Urothelium cell line (cell line): ENCODE measurements at places on chromosomes 16 and 17.

GRCh38 chr17:69086641-69087040 lies 25.9 kb upstream of the ABCA9 start:
- DNase-seq: no peak

DNA sequence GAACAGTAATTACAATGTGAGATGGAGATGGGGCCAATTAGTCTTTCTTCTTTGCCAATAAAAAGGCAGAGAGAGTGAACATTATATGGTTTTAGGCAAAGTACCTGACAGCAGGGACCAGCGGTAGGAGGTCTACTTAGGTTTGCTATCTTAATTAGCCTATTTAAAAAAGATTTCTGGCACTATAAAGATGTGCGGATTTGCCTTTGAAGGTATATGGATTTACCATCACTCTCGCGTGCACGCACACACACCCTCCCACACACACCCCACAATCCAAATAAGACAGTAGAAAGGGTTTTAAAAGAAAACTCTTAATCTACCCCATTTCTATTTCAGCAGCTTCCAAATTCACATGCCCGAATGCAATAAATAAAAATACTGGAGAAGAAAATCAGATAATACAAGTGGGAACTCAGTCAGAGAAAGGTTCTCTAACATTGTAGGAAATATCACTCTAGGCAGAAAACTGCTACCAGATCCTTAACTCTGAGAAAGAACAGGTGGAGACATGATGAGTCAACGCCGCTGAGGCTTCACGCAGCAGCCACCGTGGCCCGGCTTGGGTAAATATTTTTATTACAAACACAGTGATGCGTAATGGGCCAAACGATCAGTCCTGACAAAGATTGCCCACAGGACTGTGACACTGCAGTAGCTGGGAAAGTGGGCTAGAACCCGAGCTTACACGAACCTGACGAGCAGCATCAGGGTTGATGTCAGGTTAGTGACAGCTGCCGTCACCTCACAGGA lies 66.6 kb upstream of the AXIN2 start:
- peak; percentile 68 for DNase-seq

DNA sequence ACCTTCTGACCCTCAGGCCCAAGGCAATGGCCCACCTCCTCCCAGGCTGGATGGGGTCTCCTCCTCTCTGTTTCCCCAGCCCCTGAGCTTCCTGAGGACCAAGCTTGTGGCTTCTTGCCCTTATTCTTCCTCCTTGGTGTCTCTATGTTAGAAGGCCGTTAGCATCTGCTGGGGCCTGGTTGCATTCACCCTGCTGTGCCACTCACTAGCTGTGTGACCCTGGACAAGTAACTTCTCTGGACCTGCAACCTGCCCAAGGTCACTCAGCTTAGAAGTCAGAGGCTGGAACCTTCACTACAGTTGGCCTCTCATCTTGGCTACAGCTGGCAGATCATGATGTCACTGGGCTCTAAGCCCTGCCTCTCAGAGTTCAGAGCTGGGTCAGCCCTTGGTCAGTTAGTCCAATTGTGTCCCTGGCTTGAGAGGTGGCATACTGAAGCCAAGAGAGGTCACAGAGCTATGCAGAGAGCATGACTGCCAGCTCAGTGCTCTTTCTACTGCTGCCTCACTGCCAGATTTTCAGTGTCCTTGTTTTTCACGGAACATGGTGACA lies 3.0 kb downstream of the MT2A start:
- no peak for DNase-seq

DNA sequence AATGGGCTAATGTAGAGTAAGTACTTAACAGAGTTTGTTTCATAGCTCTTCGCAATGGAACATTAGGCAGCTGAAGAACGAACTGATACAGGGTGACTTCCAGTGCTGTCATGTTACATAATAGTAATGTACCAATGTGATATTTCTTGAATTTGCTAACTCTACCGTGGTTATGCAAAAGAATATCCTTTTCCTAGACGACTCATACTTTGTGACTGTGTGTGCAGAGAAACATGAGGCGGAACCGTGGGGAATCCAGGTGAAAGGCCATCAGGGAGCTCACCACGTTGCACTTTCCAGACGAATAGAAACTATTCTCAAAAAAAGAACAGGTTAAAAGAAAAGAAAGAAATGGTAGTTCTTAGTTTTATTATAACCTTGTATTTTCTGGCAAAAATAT lies 13.2 kb downstream of the NOB1 start:
- no peak for DNase-seq

DNA sequence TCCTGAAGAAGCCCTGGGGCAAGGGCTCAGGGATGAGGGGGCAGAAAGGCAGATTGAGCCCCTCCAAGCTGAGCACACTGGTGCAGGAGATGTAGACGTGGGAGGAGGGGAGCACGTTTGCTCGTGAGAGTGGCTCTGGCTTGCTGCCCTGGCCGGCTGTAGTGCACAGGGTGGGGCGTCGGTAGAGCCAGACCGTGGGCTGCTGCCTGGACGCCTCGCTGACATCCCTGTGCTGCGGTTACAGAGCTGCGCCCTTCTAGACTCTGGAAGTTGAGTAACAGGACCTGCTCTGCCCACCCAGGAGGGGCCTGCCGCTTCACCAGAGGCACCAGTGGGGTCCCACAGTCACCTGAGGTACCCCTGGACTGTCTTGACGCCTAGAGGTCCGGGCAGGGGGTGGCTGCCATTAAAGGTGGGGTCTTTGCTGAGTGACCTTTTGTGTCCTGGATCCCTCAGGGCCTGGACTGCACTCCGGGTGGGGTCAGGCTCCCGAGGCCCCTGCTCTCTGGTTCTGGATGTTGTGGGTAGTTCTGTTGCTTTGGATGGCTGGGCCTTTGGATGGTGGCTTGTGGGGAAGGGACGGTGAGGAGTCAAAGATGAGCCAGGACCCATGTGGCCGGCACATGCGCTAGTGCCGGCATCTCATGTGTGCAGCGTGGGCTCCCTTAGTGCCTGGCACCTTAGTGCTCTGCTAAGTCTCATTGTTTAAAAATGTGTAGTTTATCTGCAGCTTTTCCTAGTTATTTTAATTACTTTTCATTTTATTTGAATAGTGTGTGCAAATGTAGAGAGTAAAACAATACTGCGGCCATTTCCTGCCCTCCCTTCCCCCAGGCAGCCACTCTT lies 41.7 kb downstream of the PGS1 start:
- DNase-seq: no peak

DNA sequence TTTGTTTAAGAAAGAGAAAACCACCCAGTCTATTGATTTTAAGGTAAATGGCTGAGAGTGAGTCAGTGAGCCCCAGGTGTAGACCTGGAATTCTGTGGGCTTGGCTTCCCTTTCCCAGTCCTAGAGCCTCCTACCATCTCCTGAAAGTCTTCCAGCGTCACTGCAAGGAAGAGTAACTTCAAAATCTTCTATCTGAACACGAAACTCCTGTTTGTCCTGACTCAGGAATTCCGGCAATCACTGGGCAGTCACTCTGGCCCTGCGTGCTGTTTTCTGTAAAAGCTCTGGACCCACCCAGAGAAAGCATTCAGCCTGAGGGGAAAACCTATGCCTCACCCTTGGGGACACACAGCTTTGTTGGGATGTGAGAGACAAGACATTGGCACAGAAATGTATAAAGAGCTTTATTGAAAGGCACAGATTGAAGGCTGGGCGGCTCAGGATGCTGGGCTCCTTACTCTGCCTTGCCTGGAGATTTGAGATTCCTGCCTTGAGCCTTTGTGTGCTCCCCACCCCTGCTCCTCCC lies 15.9 kb downstream of the MINK1 start:
- no peak for DNase-seq

DNA sequence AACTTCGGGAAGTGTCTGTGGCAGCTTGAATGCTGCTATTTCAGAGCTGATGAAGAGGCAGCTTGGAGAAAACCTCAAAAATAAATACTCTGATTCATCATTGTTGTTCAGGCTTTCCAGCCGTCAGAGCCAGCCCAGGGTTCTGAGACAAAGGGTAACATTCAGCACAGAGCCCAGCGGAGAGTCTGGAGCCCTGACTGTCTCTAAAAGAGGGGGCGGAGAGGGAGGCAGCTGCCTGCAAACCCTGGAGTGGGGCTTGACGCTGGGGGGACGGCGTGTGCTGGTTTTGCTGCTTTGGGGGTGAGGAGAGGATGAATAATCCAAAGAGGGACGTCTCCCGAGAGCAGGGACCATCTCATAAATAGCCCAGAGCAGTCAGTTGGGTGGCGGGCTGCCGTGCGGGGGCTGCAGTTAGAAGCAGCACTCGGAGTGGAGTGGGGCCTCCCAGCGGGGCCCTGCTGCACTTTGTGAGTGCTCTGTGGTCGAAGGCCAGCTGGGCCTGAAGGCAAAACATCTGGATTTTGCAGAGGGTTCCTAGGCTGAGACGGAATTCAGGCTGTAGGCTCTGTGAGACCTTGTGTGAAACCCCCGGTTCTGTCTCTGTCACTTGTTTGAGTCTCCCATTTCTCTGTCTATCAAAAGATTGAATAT lies 237.8 kb downstream of the PRKCA start:
- peak; percentile 91 for DNase-seq

DNA sequence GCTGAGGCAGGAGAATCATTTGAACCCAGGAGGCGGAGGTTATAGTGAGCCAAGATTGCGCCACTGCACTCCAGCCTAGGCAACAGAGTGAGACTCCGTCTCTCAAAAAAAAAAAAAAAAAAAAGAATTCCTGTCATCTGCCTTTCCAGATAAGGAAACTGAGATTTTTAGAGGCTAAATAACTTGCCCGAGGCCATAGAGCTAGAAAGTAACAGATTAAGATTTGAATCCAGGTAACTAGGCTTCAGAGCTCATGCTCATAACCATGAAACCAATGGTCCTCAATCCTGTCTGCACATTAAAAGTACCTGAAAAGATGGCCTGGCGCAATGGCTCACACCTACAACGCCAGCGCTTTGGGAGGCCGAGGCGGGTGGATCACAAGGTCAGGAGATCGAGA lies 9.5 kb downstream of the NCBP3 start:
- no peak for DNase-seq

DNA sequence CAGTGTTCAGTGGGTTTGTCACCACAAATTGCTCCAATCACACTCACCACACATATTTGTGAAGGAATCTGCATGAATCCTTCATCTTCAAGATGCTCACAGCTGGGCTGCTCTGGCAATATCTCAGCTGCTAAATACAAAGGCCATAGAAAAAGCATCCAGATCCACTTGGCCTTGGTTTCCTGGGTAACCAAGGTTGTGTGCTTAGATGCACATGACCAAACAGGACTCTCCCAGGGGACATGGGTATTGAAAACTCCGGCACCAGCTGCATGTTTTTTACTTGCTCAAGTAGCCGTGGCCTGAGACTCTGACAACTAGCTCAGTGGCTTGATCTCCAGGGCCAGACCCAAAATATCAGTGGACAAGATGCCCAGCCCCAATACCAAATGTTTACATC lies 131.3 kb downstream of the CBLN1 start:
- no peak for DNase-seq

DNA sequence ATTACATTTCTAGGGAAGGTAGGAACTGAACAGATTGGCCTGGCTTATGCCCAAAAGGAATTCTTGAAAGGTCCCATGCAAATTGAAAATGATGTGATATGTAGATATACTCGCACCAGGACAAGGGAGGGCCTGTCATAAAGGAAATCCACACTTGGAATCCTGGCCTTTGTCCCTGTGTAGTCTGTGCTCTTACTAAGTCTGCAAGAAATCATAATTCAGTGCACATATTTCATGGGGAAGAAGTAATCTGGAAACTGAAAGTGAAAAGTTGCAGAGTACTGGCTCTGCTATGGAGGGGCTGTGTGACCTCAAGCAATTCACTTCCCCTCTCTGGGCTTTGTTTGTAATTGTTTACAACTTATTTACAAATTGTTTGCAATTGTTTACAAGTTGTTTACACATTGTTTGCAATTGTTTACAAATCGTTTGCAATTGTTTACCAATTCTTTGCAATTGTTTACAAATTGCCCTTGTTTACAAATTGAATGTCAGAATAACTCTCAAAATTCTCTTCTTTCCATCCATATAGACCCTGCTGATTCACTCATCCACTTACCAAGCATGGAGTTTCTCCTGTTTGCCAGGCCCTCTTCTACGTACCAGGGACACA lies 12.9 kb downstream of the SCNN1G start:
- no peak for DNase-seq

DNA sequence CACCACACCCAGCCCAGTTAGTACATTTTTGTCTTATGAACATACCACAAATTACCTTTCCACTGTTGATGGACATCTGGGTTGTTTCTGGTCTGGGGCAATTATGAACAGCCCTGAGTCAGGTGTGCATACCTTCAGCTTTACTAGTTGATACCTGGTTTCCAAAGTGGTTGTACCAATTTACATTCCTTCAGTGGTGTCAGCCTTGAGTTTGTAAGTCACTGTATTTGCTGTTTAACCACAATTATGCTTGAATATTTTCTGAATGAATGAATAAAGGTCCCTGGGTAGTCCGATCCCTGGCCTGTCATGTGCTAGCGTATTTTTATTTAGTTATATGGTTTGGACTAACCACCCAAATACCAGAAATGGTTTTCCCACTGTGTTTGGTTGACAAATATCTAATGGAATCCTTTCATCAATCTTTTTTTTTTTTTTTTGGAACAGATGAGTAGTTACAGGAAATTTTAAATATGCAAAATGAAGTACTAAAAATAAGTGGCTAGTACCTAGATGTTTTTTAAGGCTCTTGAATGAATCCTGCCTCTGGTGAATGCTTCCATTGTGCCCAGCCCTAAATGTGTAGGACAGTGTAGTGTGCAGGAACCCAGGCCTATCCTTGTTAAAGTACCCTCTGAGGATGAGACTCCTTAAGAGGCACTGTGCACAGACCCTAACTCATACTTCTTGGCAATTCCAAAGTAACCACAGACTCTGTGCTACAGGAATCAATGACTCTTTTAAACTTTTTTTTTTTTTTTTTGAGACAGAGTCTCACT lies 3.7 kb downstream of the DUSP14 start:
- DNase-seq: peak; percentile 33

DNA sequence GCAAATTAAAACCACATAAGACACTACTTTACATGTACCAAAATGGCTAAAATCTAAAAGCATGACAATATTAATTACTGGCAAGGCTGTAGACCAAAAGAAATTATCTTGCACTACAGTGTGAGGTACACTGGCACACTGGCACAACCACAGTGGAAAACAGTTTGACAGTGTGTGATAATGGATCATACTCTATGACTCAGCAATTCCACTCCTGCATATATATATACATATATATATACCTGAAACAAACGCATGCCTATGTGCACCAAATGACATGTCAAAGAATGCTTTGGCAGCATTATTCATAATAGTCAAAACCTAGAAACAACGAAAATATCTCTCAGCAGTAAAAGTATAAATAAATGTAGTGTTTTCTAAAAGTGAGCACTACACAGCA lies 4.6 kb upstream of the DYNLRB2 start:
- no peak for DNase-seq

DNA sequence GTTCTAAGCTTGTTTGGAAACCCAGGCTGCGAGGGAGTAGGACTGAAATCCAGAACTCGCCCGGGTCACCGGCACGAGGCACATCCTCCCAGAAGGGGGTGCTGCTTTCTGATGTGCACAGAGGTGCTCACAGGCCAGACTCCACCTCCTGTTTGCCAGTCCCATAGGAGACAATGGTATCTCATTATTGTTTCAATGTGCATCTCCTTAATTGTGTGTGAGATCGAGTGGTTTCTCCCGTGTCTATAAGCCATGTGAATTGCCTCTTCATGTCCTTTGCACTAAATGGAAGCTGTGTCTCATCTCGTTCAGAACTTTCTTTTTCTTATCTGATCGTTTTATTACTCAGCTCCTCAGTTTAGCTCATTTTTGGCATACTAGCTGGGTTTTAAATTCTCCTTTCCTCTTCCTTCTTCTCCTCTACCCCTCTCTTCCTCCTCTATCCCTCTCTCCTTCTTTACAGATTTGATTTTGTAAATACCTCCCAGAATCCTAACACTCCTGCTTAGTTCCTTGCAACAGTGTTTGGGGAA lies 32.1 kb upstream of the PRKCB start:
- peak; percentile 64 for DNase-seq
